ENCODE measurements at places on chromosomes 4 and X. TPM values are rescaled to one million over a fixed set of nuclear protein-coding genes. Genes with fewer than 3 reads are reported as not detected.

DNA sequence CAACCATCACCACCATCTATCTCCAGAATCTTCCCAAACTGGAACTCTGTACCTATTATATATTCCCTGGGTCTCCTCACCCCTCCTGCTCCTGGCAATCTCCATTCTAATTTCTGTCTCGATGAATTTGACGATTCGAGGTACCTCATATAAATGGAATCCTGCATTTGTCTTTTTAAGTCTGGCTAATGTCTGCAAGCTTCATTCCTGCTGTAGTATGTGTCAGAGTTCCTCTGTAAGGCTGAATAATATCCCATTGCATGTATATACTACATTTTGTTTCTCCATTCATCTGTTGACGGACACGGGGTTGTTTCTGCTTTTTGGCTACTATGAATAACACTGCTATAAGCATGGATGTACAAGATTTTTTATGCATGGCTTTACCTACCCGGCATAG is 19.5 kb downstream of the PRKG2 start:
- DNase-seq, result no peak

The IL15 gene
- 2.0 TPM for total RNA-seq

DNA sequence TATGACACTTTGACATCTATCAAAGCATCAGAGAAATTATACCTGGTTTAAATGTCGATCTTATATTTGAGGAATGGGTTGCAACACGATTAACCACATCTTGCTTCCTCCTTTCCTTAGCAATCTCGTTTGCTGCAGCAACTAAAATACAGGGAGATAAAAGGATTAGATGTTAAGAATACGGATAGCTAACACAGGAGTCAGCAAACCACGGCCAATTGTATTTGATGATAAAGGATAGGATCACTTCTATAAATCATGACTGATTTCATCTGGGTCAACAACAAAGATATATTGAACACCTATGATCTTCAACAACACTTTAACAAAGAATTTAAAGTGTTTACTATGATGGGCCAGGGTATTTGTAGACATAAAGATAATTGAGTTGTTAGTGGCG is 5.0 kb downstream of the MAP7D3 start:
- no peak for DNase-seq

DNA sequence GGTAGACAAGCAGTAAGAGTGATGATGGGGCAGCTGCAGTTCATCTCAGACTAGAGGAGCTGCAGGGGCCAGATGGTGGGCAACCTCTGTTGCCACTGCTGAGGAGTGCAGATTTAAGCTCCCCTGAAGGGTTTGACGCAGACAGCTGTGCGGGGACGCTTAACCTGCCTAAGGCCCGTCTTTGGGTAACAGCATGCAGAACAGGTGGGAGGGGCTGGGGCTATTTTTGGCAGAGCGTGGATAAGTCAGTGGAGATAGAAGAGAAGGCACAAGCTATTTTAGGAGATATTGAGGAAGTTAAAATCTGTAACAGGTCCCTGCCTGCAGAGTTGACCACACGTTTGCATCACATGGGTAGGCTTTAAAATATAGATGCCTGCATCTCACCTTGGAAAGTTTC is 10.5 kb downstream of the CD99 start:
- DNase-seq, result no peak

DNA sequence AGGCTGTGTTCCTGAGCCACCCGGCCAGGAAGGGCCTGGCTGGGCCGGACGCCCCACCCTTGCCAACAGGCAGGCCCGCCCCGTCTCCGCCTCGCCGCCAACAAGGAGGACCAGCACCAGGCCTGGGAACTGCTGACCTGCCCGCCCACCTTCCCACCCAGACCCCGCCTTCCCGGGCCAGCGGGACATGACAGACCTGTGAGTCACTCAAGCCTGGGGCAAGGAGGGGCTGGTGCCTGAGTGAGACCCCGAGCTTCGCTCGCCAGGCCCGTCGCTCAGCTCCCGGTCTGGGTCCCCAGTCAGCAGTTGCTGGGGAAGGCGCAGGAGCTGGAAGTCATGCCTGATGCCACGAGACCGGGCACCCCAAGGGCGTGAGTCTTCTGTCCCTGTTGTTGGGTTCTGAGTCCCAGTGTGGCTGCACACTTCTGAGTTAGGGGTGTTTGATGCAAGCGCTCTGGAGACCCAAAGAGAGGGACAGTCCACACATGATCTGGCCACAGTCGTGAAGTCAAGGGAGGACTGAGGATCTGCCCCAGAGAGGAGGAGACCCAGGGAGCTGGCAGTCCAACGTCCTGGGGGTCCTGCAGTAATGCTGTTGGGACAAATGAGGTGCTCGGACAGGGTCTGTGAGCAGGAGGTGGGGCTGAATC is at the start of gene DNASE1L1:
DNASE1L1 (minus strand) TSS at position 33 of the 650 bp plus-strand sequence. CDS start 3,686 bp downstream, outside the sequence.
- peak; percentile 84 for DNase-seq

GRCh38 chr4:118814058-118814457 is 21.9 kb downstream of the SEC24D start:
- no peak for DNase-seq

The UGT2A1 gene
- total RNA-seq, result not detected

GRCh38 chr4:133062851-133063250 is 86.2 kb upstream of the PCDH10 start:
- no peak for DNase-seq

DNA sequence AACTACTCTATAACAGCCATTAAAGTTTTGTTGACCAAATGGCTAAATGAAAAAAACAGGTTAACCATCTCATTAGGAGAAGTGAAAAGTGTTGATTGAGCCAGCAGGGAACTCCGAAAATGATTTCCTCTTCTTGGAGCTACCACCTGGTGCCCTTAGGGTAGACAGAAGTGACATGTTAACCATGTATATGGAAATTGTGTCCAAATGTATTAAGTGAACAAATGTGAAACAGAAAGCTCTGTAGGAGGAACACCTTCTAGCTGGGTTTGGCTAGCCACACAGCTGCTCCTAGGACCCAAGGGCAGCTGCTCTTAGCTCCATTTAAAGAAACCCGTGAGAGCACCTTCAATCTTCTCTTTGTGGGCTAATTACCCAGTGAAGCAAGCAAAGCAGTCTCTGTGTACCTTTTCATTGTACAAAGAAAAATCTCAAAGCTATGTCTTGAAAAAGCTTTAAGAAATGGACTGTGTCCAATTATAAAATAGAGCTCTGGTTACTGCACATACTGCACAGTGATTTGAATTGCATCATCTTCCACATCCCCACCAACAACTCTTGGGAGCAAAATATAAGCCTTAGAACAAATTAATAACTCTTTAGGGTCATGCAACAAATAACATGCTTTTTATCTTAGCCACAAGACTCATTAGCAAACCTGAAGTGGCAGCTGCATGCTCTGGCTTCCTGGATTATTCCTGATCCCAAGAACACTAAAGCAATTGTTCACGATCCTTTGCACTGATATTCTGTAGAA is 59.2 kb upstream of the PARM1 start:
- DNase-seq, result no peak

- no peak for DNase-seq
Measured at GRCh38 chr4:62871078-62871477, 1538.2 kb downstream of the TECRL start.

The MAGEA2B gene
- not detected for total RNA-seq

The SSX3 gene
- total RNA-seq, result not detected

DNA sequence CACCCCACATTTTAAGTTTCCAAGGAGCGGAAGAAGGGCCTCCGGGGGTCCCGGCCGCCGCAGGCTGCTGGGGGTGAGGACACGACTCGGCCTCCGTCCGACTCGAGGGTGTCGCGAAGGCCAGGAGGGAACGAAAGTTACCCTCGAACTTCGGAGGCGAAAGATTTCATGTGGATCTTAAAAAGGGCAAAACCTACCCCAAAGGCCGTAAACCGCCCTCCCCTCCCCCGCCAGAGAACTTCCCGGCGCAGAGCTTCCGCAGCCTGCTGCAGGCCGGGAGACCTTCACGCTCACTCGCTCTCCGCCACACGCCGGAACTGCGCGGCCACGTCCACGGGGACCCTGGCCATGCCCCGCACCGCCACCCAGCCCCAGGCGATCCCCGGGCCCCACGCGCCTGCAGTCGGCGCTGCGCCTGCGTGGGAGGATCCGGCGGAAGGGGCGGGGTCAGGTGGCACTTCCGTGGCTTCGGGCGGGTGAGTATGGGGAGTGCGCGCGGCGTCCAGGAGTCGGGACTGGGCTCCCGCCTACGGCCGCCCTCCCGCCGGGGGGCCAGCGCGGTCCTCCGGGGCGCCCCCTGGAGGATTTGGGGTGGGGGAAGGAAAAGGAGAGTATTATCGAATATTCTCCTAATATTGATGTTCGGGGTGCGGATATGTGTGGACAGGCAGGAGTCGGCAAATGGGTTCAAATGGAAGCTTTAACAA is at the start of gene MMAA:
MMAA (plus strand) TSS at position 454 of the 707 bp plus-strand sequence. CDS start 19,755 bp downstream, outside the sequence.
- DNase-seq, result peak; percentile 91

DNA sequence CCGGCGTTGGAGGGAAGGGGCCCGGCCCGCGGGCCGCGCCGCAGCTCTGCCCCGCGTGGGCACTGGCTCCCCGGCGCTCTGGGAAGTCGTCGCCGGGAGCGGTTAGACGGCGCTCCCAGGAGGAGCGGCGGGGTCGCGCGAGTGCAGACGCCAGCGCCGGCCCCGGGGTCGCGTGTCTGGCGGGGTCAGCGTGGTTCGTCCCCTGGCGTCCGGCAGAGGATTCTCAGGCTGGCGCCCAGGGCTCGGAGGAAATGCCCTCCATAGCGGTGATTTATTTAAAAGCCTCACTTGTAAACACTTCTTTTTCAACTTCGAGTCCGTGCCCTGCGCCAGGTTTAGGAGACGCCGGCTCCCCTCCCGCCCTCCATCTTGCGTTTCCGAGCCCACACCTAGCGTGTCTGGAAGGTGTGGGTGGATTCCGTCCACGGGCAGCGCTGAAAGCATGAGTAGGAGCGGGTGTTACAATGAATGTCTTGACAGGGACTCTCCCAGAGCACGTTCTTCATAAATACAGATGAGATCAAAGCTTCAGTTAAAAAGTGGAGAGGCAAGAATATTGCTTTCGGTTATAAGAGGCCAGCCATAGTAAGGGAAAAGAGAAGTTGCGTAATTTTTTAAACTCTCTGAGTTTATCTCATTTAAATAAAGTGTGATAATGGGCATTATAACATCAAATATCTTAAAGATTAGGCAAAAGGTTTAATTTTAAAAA is 692 bp downstream of the FAM241A start:
- DNase-seq, result no peak

DNA sequence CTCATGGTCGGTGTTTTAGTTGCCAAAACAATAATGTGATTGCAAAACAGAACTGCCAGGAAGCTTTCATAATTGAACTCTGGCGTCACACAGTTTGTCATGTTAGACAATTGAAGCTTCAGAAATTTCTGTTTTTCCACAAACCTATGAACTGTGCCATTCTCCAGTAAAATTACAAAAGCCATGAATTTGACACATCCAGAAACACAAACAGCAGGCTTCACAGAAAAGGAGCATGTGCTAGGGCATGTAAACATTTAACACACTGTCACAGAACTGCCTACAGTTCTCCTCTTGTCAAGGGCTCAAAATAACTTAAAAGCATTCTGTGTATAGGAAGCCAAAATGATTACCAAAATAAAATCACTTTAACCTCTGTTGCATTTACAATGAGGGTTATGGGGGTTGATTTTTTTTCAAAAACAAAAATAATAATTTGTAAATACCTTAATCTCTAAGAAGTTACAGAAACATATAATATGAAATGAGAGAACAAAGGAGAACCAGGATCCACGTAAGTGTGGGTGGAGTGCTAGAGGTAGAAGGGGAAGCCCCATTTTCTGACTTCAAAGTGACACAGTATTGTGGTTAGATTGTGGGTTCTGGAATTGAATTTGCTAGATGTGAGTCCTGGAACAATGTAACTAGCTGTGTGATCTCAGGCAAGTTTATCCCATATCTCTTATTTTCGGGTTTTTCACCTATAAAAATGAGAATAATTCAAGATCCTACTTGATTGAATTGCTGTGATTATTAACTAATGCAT is 295.0 kb downstream of the CENPC start:
- no peak for DNase-seq

- no peak for DNase-seq
Measured at GRCh38 chr4:158966091-158966490, 136.8 kb upstream of the RAPGEF2 start.

- DNase-seq, result no peak
Measured at GRCh38 chr4:144259285-144259684, 118.8 kb upstream of the GYPA start.

- DNase-seq, result no peak
Measured at GRCh38 chr4:13296986-13297385, 187.2 kb downstream of the RAB28 start.

- DNase-seq, result no peak
Measured at GRCh38 chr4:15410750-15411149, 17.1 kb upstream of the C1QTNF7 start.

The CXCL1 gene
- 6.9 TPM for total RNA-seq

The TCEAL5 gene
- total RNA-seq, result not detected

DNA sequence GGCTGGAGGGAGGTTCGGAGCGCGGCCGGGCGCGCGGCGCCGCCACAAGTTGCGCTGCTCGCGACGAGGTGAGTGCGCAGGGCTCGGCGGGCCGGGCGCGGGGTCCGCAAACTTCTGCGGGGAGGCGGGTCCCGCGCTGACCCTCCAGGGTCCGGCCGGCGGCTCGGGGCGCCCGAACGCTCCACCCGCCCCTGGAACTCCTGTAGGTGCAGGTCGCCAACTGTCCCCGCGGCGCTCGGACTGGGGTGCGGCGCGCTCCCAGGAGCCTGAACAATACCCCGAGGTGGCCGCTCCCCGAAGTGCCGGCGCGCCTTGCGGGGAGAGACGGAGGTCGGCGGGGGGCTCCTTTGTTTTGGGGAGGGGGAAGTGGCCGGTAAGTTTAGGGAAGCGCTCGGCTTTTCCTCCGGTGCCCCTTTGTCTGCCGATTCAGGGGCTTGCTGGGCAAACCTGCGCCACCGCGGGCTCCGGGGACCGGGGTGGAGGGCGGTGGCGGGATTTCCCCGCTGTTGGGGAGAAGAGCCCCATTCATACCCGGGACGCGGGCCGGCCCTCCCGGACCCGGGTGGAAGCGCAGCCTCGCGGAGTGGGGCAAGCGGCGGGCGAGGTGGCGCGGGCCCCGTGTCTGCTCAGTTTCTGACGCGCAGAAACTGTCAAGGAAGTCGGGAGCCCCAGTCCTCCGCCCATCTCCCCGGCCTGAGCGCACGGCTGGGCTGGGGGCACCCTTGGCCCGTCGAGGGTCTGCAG is 694 bp downstream of the TBL1X start:
- DNase-seq, result no peak

GRCh38 chr4:123497340-123497739 is 100.7 kb downstream of the SPRY1 start:
- no peak for DNase-seq

DNA sequence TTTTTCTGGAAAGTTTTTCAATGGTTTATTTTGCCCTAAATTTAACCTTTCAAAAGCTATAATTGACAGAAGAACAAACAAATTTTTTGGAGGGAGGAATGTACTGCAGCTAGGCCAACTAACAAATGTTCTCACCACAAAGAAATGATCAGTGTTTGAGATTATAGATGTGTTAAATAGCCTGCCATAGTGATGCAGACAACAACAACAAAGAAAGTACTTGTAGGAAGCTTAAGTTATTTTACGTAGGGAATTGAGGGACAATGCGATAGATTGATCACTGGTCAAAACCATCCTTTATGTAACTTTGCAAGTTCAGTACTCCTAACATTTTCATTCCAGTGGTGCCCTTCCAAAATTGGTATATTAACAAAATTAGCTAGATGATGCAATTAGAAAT is 340.4 kb downstream of the SH3BGRL start:
- no peak for DNase-seq

- DNase-seq, result no peak
Measured at GRCh38 chrX:95383778-95384177, 1300.9 kb upstream of the DIAPH2 start.

Data from right atrium auricular region (tissue), 2 donors.